ENCODE measurements at places on chromosomes 11 and 22.

GRCh38 chr11:37710031-37710430 lies 1112.0 kb upstream of the RAG2 start:
- DNase-seq = no peak

DNA sequence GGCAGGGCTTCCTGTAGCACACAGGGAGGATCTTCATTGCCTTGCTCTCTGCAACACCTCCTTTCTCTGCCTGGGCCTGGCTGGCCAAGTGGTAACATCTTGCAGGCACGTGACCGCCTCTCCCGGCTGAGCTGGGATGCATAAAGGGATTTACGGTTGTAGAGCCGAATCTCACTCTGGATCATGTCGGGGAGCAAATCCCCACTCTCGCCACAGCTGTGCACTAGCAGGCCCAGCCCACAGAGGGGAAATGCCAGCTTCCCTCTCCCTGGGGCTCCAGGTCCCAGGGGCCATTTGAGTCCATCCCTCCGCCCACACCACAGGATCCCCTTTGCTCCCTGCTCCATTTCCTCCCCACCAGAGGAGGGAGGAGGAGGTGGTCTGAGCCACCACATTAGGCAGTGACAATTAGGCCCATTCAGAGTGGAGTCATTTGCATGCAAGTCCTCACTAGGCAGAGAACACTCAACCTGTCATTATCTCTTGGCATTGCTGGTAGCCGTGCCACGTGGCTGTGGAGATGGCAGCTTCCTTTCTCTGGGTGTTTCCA lies 196.7 kb downstream of the DSCAML1 start:
- DNase-seq = no peak

DNA sequence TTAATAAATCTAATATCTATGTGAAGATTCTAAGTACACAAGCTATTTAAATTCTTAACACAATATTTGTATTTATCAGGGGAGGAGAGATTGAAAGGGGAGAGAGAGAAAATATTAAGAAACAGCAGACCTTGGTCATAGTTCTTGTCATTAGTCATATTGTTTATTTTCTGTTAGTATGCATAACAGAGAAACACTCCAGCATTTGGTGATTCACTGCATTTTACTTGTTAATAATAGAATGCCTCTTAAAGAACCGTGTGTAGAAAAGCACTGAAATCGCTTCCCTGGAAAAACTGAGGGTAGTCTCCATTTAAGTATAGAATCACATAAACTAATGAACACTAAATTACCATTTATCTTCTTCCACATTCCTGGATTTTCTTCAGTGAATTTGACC lies 122.7 kb upstream of the TRPC6 start:
- no peak for DNase-seq

DNA sequence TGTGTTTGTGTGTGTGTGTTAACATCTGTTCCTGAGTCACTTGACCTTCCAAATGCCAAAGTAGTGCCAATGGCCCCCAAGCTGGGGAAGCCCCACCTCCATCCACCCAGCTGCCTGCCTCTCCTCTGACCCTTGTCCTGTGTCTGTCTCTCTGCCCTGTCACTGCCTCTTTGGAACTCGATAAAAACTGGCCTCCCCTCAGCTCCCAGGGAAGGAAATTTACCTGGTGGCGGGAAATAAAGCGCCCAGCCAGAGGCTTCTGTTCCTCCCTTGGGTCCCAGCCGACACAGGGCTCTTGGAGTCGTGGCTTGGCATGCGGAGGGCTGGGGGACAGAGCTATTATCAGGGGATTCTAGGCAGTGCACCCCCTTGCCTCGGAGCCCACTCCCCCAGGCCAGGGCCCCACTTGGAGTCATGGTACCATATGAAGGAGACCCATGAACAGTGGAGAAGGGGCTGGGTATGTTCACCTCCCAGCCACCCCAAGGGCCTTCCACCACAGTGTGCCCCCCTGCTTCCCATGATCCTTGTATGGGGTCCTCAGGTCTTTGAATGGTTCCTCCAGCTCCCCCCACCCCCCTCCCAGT lies 6.2 kb downstream of the KCNC1 start:
- no peak for DNase-seq

All from GM12891 (cell line).